ENCODE measurements at places on chromosomes 4 and X.

GRCh38 chrX:78658845-78659744 is at the start of gene RTL3:
Gene RTL3 (minus strand): TSS chrX:78659328. CDS start chrX:78658420, 908 bp downstream.
- no peak for DNase-seq

DNA sequence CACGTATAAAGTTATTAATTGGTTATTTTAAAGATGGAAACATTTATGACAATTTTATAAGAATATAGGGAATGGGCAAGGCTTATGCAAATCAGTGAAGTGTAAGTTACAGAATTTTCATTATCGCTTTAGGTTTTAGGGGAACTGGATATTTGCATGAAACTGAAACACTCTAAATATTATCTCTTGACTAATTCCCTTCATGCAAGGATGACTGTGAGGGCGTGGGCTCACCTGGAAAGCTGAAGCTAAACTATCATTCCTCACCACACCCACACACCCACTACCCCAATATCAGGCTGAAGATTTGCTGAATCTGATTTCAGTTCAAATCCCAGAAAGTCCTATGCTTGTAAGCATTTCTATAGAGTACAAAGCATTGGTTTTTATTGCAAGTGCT is 81.7 kb upstream of the ARHGAP24 start:
- no peak for DNase-seq

DNA sequence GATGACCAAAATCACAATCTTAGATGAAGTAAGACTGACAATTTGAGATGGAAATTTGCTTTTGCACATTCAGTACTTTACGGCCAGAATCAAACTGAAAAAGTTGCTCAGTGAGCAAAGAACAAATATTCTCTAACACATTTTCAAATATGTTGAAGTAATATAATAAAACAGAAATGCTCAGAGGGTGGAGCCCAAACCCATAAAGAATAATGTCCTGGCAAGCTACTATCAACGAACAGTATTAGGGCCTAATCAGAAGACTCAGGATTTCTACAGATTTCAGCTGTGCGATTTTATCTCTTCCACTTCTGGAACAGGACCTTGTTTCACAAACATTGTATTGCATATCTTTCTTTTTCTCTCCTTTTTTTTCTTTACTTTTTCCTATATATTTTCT is 505.0 kb downstream of the TECRL start:
- DNase-seq = no peak

DNA sequence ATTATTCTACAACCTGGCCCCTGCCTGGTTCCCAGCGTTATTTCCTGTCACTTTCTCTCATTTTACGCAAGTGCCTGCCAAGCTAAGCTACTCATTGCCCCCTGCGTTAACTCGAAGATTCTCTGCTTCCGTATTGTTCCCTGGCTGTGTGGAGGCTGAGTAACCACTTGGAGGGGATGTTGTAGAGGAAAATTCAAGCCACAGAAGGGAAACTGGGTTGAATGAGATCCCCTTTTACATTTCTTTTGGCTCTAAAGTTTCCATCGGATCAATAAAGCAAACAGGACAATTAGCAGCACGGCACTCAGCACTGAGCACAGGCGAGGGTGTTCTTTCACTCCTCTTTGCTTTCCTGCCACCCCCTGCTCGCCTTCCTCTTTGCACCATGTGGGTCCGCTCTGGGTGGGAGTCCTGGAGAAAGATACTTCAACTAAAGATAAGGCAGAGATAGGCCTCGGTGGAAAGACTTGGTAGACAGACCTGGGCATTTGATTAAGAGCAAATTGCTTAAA is 4.2 kb upstream of the TMSB4X start:
- no peak for DNase-seq

- DNase-seq = no peak
Measured at GRCh38 chr4:84547211-84547610, 35.7 kb upstream of the CDS1 start.

DNA sequence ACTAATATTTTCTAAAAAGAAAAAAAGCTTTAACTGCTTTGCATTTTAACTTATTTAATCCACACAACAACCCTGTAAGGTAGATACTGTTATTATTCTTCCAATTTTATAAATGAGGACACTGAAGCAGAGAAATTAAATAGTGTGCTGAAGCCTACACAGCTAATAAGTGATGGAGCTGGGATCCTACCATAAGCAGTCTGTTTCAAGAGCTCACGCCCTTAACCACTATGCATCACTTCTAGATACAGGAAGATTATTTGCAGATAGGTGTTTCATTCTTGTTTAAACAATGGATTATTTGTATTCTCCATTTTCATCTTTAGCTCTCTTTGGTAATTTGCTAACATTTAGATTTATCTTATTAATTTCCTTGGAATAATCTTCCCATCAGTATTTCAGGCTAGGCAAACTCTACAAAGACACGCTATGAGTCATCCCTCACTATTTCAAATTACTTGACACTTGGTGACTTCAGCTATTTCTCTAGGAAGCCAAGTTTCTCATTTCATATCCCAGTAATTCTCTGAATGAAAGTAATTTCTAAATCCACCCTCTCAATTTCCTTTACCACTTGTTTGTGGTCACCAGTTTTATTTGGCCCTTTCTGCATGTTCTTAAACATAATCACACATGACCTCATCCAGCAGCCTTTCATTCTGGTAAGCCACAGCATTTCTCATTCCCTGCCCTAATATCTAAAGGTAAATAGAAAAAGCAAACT is 67.3 kb downstream of the ASB9 start:
- DNase-seq = no peak

DNA sequence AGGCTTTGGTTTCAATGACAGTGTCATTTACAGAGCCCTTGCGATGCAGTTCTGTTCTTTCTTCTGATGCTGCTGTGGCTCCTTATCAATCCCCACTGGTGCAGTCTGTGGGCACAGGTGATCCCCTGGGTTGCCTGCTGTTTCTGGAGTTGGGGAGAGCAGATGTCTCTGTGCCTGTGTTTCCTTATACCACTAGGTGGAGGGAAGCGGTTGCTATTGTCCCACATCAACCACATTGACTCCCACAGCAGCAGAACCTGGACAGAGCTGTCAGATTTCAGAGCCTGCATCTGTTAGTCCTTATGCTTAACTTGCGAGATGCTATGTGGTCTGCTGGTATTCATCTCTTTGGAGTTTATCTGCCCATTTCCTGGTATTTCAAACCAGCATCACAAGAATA is 57.7 kb downstream of the NEIL3 start:
- no peak for DNase-seq

DNA sequence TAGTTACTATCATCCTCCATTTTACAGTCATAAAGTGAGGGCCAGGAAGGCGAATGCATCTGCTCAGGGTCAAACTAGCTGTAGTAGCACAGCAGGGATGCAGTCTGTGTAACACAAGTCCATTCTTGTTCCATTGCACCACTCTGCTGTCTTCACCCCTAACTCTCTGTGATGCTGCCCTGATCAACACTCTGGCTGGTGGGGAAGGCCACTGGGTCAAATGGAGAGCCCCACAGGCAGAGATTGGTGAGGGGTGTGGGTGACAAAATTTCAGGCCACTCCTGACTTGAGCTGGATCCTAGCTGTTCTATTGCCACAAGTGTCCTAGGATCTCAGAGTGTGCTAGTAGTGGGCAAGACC is 136.5 kb downstream of the PJA1 start:
- no peak for DNase-seq

DNA sequence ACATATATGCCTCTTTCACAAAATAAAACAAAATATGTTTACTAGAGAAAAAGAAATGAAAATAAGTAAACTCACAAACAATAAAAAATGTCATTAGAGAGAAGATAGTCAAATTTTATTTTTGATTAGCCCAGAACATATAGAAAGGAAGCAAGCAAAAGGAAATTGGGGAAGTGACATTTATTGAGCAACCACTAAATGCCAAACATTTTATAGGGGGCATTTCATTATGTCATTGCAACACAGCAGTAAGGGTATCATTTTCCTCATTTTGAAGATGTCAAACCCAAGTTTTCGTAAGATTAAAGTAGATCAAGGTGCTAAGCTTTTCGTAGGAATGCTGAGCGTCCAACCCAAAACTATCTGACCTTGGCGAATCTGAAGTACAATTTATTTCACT is 1331.5 kb upstream of the PABPC4L start:
- no peak for DNase-seq

DNA sequence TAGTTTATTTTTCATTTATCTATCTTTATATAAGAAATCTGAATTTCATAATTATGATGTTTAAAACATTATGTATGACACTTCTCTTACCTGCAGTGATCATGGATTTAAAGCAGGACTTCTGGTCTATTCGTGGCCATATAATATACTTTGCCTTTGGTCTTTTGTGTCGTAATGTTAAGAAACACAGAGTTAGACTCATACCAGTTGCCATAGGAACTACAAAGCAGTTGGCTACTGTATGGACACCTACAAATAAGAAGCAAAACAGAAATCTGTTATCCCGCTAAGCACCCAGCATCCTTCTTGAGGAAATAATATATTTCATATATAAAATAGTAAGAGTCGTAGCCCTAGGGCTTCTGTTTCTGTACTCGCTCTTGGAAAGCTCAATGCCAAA is 4.3 kb downstream of the SEPSECS start:
- no peak for DNase-seq

GRCh38 chr4:128574706-128575105 is 234.8 kb upstream of the JADE1 start:
- DNase-seq = peak; percentile 11

DNA sequence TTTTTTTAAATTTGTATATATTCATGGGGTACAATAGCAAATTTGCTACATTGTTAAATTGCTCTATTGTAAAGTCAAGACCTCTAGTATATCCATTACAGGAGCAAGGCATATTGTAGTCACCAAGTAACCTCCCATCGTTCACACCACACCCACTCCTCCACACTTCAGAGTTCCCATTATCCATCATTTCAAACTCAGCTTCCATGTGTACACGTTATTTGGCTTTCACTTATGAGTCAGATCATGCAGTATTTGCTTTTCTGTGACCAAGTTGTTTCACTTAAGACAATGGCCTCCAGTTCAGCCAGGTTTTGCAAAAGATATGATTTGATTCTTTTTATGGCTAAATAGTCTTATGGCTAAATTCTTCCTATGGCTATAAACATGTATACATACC is 2614.2 kb downstream of the PCDH7 start:
- no peak for DNase-seq

- no peak for DNase-seq
Measured at GRCh38 chr4:172842779-172843178, 325.8 kb upstream of the GALNT7 start.

DNA sequence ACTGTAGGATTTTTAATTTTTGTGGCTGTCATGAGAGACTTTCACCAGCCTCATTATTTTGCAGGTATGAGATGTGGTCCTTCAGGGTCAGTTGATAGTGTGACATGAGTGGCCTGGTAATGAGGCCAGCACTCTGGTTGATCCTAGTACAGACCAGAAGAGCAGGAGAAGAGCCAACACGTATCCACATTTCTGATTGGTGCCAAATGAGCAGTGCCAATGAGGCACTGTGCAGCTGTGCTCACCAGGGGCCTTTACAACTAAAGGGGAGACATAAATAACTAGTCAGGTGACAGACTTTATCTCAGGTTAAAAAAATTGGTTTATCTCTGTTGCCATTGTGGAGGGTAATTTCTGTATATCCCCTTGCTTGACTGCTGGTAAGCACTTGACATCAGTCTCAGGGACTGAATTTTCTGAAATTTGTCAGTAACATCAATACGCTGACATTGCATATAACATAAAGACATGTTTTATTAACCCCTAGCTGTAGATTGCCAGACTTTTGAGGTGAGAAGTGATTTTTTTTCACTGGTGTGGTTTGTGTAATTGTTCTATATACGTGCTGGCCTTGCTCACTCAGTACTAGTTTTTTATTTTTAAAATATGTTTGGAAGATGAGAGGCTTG is 101.2 kb downstream of the AFF1 start:
- no peak for DNase-seq

Measured in stimulated activated CD4-positive, alpha-beta T cell treated with anti-CD3 and anti-CD28 coated beads, Interleukin-1b, Interleukin-23, amount 100 ng/mL, for 1 hour (primary cell).